ENCODE measurements at places on chromosomes 11 and 22. TPM values are rescaled to one million over a fixed set of nuclear protein-coding genes. Genes with fewer than 3 reads are reported as not detected.

ARHGAP20 gene
- 1.0 TPM for total RNA-seq

FAR1 gene
- 115 TPM for total RNA-seq

WNT11 gene
- not detected for total RNA-seq

SLC15A3 gene
- 8.7 TPM for total RNA-seq

GSTP1 gene
- total RNA-seq = 1,138 TPM

SERPING1 gene
- total RNA-seq = 0.19 TPM

RIBC2 gene
- total RNA-seq = 1.3 TPM

OOSP1 gene
- not detected for total RNA-seq

LRRC32 gene
- total RNA-seq = 80.8 TPM
